ENCODE measurements at places on chromosomes 16 and 17.

GRCh38 chr16:29926711-29927052 is 656 bp upstream of the KCTD13 start:
- DNase-seq, result peak; percentile 45

GRCh38 chr16:27199736-27200135 is 3.6 kb upstream of the KDM8 start:
- DNase-seq, result no peak

DNA sequence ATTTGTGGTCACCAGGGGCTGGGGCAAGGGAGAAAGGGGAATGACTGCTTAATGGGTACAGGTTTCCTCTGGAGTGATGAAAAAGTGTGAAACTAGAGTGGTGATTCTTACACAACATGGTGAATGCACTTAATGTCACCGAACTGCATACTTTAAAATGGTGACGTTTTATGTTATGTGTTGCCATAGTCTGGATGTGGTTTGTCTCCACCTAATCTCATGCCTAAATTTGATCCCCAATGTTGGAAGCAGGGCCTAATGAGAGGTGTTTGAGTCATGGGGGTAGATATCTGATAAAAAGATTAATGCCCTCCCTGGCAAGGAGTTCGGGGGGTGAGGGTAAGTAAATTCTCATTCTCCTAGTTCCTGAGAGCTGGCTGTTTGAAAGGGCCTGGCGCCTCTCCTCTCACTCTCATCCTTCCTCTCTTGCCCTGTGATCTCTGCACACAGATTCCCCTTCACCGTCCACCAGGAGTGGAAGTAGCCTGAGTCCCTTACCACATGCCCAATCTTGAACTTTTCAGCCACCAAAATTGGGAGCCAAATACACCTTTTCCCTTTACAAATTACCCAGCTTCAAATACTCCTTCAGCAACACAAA is 15.3 kb downstream of the XPO6 start:
- no peak for DNase-seq

- no peak for DNase-seq
Measured at GRCh38 chr17:40176754-40177110, 538 bp upstream of the RAPGEFL1 start.

DNA sequence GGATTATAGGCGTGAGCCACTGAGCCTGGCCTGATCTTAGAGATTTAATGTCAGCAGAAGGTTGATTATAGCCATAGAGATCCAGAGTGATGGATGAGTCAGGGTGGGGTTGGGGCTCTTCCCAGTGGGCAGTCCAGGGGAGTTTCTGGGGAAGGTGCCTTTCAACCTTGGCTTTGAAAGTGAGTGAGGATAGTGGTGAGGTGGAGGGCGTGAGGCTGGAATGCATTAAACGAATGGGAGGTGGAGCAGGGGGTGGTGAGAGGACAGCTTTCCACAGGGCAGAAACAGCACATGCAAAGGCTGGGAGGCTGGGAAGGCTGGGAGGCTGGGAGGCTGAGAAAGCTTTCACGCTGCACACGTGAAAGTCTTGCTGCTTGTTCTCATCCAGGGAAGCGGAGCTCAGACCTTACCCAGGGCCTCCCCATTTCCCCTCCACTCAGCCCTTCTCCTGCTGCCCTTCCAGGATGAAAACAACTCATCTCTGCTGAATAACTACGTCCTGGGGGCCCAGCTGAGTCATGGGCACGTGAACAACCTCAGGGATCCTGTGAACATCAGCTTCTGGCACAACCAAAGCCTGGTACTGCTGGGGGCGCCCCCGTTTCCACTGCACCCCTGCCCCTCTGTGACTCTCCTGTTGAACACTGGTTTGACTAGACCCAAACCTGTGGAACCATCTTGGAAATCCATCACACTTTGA is 22.3 kb downstream of the ADGRG5 start:
- peak; percentile 5 for DNase-seq

DNA sequence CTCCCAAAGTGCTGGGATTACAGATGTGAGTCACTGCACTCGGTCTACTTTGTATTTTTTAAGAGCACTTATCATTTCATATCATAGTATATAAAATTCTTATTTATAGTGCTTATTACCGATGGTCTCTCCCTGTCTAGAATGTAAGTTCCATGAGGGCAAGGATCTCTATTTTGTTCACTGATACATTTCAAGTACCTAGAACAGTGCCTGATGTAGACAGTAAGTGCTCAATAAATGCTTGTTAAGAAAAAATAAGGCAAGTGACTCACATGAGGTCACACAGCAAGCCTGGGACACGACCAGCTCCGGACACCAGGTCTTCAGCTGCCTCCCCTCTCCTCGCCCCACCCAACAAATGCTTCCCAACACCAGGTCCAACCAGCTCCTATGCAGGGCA is 23.9 kb downstream of the TRPV3 start:
- DNase-seq, result no peak

All from adipocyte (in vitro differentiated cells).